ENCODE measurements at places on chromosomes 7 and 10.

DNA sequence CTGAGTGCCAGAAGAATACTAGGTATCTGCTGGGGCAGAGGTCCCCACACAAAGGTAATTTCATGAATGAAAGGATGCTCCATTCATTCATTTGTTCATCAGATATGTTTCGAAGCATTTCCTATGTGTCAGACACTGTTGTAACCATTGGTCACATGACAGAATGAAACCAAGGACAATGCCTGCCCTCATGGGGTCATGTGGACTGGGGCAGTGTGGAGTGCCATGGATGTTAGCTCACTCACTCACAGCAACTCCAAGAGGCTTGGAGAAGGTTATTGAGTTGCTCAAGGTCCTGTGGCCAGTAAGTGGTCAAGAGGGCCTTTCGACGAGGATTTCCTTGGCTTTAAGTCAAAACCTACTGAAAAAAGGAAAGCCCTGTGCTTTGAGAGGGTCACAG is 223.5 kb downstream of the ARHGAP12 start:
- DNase-seq, result no peak

GRCh38 chr10:100482181-100482833 is 19.5 kb downstream of the WNT8B start:
- DNase-seq, result peak; percentile 31

GRCh38 chr10:19252531-19252930 is 203.9 kb downstream of the MALRD1 start:
- no peak for DNase-seq

DNA sequence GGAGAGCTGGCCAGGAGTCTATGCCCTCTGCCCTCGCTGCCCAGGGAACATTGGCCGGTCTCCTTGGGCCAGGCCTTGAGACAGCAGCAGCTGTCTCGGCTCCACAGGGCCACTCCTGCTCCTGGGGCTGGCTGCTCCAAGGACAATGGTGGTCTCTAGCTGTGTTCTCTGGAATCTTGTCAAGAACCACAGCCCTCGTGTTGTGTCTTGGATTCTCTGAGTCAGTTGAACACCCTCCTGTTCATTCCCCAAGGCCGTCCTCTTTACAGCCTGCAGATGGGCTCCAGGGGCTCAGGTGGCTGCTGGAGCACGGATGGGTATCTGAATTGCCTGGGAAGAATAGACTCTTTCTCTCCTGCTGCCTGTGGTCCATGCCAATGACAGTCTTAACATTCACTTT is 511.1 kb downstream of the GLRX3 start:
- no peak for DNase-seq

- no peak for DNase-seq
Observed at GRCh38 chr10:12482587-12482986, 133.2 kb downstream of the CAMK1D start.

GRCh38 chr10:114881417-114881816 is 56.6 kb upstream of the TRUB1 start:
- no peak for DNase-seq

DNA sequence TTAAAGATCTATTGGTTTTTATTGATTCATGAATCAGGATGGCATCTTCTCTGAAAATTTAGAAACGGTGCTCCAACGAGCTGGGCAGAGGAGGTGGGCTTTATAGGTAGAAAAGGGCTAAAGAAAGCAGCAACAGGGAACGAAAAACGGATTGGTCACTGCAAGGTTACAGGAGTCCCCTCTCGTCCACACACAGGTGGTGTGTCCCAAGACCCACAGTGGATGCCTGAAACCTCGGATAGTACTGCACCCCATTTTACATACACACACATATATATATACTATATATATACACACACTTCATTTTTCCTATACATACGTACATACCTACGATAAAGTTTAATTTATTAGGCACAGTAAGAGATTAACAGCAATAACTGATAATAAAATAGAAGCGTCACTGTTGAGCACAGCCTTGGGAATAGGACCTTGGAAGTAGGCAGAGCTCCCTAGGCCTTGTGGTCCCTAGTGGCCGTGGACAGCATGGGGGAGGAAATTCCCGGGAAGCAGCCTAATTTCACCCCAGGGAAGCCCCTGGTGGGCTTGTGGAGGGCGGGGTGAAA is 737 bp upstream of the NUB1 start:
- DNase-seq, result no peak

DNA sequence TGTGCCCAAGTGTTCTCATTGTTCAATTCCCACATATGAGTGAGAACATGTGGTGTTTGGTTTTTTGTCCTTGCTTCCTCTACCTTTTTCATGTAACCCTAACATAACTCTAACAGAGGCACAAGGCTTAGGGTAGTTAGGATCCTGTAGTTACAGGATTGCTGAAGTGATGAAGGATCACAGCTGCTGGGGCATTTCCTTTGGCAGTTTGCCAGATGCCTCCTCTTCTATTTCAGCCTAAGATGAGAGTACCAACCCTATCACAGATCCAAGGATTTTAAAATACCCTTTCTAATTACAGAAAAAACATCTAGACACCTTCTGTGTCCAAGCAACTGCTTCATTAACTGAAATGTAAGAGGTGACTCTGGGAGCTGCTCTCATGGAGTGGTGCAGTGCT is 141.7 kb upstream of the COL1A2 start:
- no peak for DNase-seq

- no peak for DNase-seq
Observed at GRCh38 chr10:65903620-65904019, 1022.2 kb upstream of the LRRTM3 start.

GRCh38 chr10:79130255-79130654 is 61.5 kb downstream of the ZMIZ1 start:
- no peak for DNase-seq

GRCh38 chr7:10708447-10708846 is 265.2 kb upstream of the PHF14 start:
- DNase-seq, result no peak

DNA sequence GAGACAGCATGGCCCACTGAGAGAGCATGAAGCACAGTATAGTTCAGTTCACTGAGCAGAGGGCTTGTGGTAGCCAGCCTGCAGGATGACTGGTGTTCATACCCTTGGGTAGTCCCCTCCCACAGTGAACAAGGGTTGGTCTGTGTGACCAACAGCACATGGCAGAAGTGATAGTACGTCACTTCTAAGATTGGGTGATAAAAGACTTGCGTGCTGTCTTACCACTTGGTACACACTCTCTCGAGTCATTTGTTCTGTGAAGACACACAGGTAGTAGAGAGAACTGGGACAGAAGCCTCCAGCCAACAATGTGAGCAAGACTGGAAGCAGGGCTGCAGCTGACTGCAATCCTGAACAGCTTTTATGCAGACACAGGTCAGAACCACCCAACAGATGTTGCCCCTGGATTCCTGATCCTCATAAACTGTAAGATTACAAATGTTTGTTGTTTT is 14.6 kb downstream of the EPC1 start:
- DNase-seq, result no peak

GRCh38 chr10:20013991-20014750 is 197.9 kb downstream of the PLXDC2 start:
- DNase-seq, result no peak

GRCh38 chr7:95476904-95477594 is 8.7 kb upstream of the ASB4 start:
- peak; percentile 57 for DNase-seq

GRCh38 chr7:70775570-70776156 is 356.3 kb upstream of the GALNT17 start:
- no peak for DNase-seq

DNA sequence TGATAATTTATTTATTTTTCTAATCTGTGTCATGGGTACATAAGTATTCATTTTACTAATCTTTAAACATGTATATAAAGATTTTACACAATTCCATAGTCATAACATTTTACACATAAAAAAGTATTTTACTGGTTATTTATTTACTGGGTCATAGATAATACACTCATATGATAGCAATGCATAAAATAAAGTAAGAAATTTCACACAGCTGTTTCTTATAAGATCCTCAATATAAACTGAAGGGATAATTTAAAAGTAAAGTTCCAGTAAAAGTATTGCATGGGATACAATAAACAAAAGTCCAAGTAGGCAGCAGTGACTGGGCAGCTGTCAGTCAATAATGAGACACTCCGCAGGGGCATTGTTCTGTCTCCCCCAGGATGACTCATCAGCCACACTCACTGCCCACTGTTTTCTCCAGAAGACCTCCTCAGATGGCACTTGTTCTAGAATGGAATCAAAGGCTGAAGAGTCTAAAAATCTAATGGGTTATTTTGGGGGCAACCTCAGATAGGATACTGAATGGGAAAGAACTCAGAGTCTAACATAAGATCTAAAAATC is 32.7 kb downstream of the DPY19L1 start:
- DNase-seq, result no peak

- no peak for DNase-seq
Observed at GRCh38 chr10:29598851-29599311, 35.9 kb downstream of the SVIL start.

GRCh38 chr10:121751191-121751760 is 153.0 kb upstream of the FGFR2 start:
- no peak for DNase-seq

DNA sequence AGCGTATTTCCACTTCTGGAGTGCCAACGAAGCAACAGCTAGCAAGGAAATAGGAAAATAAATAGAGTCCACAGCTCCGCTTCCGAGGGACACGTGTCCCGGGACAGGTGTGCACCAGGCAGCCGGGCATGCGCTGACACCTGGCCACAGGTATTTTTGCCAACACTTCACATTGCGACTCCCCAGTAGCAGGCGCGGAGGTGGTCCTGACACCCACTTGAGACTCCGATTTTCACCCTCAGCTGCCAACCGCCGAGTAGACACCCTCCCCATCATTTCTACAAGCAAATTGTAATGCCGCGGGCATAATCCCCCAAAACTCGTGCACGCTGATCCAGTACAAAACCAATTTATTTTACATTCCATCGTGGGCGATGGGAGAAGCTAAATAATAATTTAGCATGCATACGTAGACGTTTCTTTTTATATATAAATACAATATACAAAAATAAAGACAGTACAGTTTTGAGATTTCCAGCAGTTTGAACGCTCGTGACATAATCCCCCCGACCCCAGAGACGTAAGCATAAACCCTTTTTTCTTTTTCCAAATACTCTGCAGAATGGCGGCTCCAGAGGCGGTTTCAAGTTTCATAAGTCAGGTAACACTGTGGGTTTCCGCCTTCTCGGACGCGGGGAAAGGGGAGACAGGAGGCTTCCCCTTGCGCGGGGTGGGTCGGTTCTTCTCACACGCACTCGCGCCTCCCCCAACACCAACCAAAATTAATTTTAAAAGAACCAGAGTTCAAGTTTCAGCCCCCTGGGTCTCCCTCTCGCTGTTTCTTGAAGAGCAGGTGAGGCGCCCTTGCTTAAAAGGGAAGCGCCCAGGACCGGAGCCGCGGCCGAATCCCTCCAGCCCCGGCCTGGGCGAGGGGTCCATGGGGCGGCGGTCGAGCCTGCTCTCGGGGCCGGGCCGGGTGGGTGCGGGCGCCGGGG is 5.7 kb downstream of the MNX1 start:
- no peak for DNase-seq

GRCh38 chr10:21347043-21347784 is 178.3 kb downstream of the SKIDA1 start:
- no peak for DNase-seq

DNA sequence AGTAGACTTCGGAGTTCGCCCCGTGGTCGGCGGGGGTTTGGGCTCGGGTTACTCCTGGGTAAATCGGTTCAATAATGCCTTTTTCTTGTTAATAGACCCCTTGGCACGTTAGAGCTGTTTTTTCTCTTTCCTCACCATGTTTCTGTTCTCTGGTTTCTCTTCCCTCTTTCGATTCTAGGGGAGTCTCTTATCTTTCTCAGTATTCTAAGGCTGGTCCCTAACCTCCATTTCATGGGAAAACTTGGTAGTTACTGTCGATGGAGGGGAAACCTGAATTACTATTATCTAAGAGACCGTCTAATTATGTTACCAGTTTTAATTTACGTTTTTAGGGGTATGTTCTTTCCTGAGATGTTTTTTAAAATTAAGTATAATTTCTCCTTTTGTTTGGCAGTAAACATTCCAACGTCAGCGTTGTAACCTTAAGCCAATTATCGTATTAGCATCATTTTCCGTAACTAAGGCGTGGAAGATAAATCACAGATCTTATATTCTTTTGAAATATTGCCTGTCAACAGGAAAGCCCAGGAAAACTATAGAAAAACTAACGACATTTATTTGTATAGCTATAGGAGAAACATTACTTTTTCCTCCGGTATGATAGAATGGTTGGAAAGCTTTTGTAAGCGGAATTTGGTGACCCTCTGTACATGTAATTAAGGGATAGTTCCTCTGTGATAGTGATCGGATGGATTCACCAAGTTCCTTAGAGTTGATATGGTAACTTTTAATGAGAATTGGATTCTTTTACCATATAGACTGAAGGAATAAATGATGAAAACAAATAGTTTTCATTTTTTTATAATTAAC is 847 bp downstream of the BTAF1 start:
- DNase-seq, result no peak

DNA sequence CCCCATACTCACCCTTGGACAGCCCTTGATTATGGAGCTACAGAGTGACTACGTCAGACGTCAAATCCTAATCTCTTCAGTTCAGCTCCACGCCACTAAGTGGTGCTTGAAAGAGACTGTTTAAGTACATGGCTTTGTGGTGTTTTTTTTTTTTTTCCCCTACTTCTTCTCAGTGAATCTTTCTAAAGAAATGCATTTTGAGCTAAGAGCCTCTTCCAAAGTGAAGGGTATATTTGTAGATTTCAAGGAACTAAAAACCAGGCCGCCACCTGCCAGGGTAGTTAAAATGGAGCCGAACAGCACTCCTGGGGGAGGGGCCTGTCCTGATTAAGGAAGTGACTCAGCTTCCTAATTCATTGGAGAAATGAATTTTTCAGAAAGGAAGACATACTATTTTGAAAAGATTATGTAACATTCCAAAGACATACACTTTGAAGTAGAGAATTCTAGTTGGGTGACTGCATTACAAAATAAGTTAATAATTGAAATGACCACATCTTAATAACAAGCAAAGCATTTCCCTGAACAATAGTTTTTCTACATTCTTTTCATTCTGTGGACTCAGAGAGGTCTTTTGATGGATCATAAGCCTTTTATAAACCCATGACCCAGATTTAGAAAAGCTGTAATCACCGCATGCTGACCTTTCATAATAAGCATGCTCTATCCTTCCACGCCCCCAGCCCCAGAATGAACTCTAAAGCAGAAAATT is 20.6 kb upstream of the VPS41 start:
- no peak for DNase-seq

DNA sequence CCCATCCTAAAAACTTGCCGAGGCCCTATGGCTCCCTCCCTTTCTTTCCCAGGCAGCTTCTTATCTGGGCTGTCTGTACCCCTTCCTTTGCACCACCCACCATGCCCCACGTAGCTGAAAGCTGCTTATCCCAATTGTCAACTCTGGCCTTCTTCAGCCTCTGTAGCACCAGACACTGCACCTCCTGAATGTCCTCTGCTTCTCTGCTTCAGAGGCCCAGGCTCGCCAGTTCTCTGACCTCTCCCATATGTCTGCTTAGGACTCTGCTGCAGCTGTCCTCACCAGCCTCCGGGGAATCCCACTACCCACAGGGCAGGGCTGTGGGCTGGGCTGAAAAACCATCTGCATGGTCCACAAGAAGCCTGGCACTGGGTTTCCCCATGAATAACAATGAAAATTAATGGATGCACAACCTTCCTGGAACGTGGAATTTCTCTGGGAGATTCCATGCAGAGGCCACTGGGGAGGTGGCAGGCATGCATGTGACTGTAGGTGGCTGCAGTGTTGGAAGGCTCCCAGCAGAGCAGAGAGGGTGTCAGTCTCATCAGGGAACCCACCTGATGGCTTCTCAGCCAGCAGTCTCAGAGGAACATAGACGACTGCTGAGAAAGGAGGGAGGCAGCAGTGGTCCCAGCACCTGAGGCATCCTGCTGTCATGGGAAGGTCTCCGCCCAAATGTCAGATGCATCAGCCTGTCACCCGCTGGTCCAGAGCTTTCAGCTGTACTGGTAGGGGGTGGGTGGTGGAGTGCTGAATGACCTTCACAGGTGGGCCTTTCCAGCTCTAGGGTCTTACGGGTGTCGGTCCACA is 16.8 kb upstream of the SH2D4B start:
- DNase-seq, result no peak

Data from NCI-H1048 (cell line).